ENCODE measurements at places on chromosomes 13 and 19.

DNA sequence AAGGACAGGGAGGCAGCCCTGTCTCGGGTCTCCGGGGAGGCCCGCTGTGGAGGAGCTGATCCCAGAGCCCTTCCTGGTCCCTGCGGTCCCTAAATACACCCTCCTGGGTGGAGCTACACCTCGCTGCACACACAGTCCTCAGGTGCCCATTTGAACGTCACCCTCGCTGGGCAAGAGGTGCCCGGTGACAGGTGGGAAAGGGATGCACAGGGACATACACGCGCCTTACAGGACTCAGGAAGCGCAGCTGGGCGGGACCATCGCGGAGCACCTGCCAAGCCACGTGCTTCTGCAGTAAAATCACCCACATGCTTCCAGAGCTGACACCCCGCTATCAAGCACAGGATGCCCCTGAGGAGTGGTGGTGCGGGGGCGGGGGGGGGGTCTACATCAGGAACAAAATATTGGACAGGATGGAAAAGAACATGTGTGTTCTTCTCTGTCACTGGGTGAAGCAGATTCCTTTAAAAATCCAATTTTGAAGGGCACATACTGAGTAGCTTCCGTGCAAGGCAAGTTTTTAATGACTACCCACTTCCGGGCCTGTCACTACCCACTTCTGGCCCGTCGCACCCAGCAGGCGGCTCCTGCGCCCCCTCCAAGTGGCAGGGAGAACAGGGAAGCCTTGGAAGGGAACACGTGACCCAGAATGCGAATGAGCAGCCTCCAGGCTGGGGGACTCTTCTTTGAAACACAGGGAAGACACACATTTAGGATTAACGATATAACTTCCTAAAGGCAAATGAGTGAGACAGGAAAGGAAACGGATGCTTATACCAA, 78.9 kb downstream of the COL4A1 start:
- DNase-seq: no peak

DNA sequence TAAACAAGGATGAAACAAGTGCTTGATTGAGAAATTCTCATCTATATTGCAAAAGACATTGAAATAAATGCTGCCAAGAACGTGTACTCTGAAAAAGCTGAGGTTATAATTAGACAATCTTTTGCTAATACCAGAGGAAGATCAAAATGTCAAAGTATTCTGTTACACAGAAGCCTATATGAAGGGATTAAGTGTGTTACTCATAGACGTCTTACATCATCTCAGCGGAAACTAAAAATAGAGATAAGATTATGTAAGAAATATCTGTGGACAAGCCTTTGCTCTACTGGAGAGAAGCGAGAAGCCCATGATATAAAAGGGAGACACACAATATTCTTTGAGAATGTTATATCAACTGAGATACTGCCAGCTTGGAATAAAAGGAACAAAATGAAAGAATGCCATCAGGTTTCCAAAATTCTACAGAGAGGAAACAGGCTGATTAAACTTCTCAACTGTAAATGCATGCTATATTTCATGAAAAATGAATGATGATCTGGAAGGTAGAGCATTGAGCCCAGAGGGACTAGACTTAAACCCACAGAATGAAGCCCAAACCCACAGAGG, 699.0 kb downstream of the GPC5 start:
- no peak for DNase-seq

DNA sequence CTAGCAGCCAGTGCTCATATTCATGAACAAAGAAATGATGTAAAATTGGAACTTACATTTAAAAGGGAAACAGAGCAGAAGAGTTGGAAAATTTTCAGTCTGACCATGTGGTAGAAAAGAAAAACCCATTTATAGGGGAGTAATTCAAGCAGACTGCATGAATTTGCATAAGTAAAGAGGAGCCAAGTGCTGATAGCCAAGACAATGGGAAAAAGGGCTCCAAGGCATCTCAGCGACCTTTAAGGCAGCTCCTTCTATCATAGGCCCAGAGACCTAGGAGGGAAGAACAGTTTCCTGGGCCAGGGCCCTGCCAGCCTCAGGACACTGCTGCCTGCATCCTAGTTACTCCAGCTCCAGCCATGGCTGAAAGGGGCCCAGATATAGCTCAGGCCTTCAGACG, 7.5 kb downstream of the DNAJC3 start:
- no peak for DNase-seq

GRCh38 chr13:93614776-93615175, 388.2 kb downstream of the GPC6 start:
- DNase-seq: no peak

DNA sequence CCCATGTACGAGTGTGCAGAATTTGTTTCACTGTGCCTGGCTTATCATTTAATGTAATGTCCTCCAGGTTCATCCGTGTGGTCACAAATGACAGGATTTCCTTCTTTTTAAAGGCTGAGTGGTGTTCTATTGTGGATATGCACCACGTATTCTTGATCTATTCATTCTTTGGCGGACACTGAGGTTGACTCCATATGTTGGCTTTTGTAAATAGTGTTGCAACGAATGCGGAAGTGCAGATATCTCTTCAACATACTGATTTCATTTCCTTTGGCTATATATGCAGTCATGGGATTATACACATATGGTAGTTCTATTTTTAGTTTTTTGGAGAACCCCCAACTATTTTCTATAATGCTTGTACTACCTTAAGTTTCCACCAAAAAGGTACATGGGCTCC, 13.0 kb downstream of the OR7A5 start:
- no peak for DNase-seq

- no peak for DNase-seq
These were observed 226.5 kb downstream of the POU4F1 start for GRCh38 chr13:78376822-78377221.

GRCh38 chr13:41054919-41055619, 6.2 kb upstream of the WBP4 start:
- DNase-seq: no peak

DNA sequence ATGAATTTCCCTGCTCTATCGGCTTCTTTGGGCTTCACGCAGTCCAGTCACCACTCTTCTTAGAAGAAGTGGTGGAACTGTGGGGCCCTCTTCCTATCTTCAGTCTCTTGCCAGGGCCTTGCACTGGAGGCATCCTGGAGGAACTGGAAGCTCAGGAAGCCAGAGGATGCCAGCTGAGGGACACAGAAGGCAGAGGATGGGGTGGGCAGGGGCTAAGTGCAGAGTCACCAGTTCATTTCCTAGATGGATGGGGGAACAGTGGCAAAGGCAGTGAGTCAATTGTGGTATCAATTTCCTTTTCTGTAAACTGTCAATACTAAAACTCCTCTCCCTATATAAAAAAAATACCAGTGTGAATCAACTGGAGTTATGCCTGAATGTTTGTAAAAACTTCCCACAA, 419.7 kb downstream of the KLF12 start:
- no peak for DNase-seq

DNA sequence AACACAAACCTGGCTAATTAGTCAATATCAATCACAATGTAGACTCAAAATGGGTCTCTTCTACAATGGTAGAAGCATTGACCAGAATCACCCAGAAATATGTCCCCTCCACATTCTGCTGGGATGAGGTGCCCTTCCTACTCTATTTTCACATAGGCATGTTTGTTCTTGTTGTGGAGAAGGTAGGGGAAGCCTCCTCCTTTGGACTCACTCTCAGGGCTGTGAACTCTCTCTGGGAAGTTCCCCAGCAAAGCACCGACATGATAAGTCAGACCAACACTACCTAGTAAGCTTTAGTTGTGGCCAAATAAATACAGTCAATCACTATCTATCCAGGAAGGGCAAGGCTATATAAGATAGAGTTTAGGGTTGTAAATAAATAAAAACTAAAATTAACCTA, 194.5 kb upstream of the UBL3 start:
- no peak for DNase-seq

- DNase-seq: no peak
These were observed 12.1 kb downstream of the SCGB2B2 start for GRCh38 chr19:34664870-34665269.

- DNase-seq: peak; percentile 48
These were observed 43.4 kb upstream of the MED4 start for GRCh38 chr13:48138270-48138669.

DNA sequence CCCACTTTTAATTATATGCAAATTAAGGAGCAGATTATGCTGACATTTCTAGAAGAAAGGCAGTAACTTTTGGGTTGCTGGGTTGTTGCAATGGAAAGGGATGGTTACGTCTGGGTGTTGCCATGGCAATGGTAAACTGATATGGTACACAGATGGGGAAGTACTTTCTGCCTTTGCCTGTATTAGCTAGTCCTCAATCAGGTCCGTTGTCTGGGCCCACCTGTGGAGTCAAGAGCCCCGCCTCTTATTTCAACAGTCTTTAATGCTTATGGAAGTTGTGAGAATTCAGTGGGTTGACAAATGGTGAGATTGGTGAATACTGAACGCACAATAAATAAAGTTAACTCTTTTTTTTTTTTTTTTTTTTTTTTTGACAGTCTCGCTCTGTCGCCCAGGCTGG, 30.6 kb upstream of the DPP9 start:
- no peak for DNase-seq

DNA sequence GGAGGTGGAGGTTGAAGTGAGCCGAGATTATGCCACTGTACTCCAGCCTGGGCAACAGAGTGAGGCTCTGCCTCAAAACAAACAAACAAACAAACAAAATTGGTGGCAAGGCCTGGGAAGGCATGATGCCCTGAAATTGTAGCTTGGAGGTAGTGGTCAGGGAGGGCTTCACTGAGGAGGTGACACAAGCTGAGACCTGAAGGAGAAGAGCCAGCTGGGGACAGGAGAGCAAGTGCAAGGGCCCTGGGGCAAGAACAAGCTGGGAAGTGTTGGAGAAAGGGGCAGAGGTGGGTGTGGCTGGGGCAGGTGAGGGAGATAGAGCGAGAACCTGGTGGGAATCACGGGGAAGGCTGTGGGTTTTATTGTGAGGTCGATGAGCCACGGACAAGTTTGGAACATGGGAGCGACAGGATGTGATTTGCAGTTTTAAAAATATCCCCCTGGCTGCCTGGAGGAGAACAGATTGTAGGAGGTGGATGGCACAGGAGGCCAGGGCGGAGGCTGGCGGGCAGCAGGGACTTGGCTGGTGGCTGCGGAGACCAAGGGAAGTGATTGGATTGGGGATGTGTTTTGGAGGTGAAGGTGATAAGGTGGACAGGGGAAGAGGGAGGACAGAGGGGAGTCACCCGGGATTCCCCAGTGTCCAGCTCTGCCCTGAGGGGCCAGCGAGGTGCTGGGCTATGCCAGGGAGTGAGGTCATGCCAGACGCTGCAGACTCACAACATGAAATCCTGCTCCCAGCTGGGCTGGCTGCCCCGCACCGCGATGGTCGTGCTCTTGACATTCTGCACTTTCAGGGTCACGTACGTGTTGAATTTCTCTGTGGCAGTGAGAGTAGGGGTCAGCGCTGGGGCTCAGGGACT, 14.0 kb downstream of the UNC13A start:
- no peak for DNase-seq

GRCh38 chr13:30802501-30802900, 67.2 kb downstream of the ALOX5AP start:
- DNase-seq: no peak

GRCh38 chr19:13207846-13208671, 57.8 kb downstream of the IER2 start:
- peak; percentile 40 for DNase-seq

DNA sequence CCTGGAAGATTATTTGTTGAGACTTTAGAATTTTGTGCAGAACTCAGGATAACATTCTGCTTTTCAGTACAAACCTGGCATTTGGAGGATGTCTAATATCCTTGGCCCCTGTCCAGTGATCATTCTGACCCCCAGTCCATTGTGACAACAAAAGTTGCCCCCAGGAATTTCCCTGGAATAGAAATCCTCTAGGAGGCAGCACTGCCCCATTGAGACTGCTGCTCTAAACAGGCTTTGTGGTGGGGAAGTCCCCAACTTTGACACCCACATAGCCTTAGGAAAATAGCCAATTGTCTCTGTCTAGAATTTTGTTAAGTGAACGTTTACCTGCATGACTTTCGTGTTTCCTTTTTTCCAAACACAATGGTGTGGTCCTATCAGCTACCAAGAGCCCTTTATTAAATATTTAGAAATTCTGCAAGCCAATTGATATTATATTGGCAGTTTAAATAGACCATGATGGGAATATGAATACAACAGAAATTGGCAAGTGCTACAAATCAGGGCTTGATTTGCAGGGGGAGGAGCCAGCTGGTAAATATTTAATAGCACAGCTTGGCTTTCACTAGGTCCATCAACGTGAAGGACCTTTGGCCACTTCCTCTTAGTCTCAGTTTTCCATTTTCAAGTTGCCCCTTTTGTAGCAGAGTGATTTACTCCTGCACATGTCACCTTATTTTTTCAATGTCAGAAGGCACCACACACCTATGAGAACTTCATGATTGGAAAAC, 451.7 kb downstream of the EFNB2 start:
- no peak for DNase-seq

GRCh38 chr13:85140192-85140591, 659.0 kb downstream of the SLITRK6 start:
- no peak for DNase-seq

GRCh38 chr13:34417896-34418295, 524.2 kb upstream of the NBEA start:
- DNase-seq: no peak

DNA sequence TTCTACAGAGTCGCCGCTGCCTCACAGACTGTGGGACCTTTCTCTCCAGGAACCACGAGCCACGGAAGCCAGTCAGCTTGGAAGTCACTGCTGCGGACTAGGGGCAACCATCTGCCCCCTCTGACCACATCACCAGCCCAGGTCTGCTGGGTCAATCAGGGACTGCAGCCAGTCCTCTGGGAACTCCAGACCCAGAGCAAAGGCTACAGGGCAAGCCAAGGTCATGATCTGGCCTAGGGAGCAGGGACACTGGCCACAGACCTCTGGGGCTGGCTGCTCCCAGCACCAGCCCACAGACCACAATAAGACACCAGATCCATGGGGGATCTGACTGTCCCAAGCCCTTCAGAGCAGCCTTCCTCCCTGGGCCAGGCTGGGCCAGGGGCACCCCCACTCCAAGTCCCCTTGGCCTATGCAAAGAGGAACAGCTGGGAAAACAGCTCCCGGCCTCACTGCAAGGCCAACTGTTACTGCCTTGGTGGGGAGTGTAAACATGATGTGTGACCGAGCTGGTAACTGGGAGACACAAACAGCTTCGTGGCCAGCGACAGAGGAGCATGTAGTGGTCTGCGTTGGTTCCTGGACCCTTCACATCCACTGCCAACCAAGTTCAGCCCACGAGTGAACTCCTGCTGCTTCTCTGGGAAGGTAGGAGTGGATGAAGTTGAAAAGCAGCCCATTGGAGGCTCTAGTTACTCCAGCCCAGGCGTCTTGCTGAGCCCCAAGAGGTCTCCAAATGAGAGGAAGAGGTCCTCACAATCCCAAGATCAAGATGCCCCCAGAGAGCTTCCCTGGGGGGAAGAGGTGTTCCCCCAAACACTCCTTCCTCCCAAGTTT, 1.5 kb downstream of the AKT2 start:
- DNase-seq: no peak
